NCI-H2171 (cell line): ENCODE measurements at places on chromosomes 1 and 21.

DNA sequence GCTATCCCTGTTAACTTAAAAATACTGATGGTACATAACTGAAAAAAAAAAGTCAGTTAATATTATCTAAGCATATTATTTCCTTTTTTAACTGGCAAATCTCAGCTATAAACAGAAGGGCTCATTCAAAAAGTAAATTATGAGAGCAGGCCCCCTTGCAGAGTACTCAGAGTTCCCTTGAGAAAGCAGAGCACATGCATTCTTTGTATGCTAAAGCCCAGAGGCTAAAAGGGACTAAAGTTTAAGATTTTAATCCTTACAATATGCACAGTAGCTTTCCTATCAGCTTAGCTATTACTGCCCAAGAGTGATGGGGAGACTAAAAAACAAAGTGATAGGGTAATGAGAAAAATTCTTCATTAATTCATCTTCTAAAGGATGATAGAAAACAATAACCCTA, 18.5 kb downstream of the SLC16A1 start:
- no peak for DNase-seq

DNA sequence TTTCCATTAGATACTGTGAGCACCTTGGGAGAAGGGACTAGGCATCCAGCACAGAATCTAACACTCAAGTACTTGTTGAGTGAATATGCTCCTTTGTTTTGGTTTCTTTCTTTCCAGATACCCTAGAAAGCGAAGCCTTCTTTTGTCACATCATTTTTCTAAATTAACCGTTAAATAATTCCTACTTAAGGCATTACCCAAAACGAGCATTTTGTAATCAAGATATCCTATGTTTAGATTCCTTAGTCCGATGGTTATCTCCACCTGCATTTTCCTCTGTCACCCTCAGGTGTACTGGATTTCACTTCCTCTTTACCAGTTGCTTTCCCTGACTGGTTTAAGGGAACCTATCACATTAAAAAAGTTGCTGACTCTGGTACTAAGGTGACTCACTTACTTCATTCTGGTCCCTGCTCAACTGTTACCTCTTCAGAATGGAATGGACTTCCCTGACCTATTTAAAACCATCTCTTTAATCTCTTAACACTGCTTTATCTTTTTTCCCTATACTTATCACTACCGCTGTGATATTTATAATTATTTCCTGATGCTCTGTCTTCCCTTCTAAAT, 3.2 kb downstream of the B3GALNT2 start:
- DNase-seq = no peak

GRCh38 chr1:28830814-28831213, 18.8 kb downstream of the OPRD1 start:
- peak; percentile 81 for DNase-seq

- DNase-seq = no peak
Measured at GRCh38 chr1:230858918-230859729, 9.2 kb downstream of the C1orf198 start.

- no peak for DNase-seq
Measured at GRCh38 chr1:21655748-21656147, 13.4 kb downstream of the RAP1GAP start.

- DNase-seq = no peak
Measured at GRCh38 chr1:242201090-242201489, 202.2 kb upstream of the MAP1LC3C start.

- peak; percentile 32 for DNase-seq
Measured at GRCh38 chr1:111739925-111740765, 950 bp upstream of the INKA2 start.

DNA sequence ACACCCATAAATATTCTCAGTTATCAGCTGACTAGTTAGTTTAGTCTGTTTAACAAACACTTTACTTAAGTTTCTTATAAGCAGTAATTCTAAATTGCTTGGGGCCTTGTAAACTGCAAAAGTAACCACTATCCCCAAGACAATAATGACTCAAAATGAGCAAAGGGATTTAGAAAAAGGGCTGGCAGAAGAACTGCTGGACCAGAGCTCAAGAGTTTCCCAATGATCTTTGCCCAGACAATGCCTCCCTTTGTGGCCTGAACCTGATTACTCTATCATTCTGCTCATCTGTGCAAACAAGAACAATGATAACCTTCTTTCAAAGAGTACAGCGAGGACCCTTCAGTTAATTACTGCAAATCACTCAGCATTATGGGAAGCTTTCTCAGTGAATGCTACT, 123.5 kb downstream of the TIAM1 start:
- no peak for DNase-seq

DNA sequence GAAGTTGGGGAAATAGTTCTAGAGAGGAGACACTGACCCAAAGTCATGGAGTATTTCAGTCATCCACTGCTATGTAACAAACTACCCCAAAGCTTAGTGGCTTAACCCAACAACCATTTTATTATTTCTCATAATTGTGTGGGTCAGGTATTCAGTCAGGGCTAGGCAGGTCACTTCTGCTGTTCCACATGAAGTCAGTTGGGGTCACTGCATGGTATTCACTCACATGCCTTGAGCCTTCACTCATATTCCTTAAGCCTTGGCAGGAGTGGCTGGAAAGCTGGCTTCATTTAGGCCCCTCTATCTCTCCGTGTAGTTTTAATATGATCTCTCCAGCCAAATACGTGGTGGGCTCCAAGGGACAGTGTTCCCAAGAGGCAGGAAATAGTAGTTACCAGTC, 17.5 kb upstream of the RNF11 start:
- no peak for DNase-seq

DNA sequence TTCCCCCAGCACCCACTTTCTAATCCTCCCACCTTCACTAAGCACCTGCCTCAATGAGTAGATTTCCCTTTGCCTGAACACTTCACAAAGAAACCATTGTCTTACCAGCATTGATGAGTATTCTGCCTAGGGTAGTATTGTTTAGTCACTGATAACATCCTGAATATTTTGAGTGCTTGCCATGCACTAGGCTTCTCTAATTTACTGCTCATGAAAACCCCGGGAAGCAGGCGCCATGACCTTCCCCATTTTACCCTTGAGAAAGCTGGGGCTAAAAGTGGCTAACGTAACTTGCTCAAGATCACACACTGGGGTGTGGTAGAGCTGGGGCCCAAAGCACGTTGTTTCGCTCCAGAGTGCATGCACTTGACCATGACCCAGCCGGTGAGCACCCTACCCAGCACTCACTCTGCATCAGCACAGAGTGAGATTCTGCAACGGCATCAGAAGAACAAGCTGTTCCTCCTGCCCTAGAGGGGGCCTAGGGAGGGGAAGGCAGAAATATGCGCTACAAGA, 10.6 kb upstream of the F3 start:
- DNase-seq = no peak

GRCh38 chr1:54335011-54335754, 71.0 kb downstream of the SSBP3 start:
- DNase-seq = no peak

DNA sequence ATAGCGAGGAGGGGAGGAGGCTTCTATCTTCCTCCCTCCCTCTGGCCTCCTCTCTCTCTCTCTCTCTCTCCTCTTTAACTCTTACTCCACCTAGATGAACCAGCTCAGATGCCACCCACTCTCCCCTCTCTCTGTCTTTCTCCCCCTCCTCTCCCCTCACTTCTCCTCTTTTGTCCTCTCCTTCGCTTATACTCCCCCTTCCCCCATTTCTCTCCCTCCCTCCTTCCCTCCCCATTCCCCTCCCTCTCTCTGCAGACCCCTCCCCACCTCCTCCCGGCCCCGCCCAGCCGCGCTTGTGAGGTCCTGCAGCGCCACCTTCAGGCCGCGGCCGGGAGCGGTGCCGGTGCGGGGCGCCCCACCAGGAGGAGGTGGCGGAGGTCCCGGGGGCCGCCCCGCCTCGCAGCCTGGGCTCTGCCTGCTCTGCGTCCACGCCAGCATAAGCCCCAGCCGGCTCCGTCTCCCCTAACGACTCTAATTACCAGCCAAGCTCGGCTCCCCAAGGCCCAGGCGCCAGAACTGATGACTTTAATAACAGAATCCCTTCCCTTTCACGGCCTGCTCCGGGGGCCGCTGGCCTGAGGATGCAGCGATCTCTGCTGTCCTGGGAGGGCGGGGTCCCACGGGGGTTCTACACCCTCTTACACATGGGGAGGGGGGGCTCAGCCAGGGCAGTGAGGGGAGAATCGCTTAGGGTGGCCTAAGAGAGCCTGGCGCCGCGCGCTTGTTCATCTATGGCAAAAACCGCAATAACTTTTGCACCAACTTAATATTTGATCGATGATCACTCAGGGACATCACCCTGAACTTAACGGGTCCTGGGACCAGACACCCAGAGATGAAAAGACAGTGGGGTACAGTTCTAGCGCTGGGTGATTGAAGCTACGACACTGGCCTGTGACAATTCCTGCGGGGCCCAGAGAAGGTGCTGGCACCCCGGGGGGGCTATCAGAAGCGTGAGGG, 637.3 kb downstream of the MATN1 start:
- peak; percentile 75 for DNase-seq

- DNase-seq = no peak
Measured at GRCh38 chr1:237016626-237017025, 12.4 kb upstream of the MT1HL1 start.

DNA sequence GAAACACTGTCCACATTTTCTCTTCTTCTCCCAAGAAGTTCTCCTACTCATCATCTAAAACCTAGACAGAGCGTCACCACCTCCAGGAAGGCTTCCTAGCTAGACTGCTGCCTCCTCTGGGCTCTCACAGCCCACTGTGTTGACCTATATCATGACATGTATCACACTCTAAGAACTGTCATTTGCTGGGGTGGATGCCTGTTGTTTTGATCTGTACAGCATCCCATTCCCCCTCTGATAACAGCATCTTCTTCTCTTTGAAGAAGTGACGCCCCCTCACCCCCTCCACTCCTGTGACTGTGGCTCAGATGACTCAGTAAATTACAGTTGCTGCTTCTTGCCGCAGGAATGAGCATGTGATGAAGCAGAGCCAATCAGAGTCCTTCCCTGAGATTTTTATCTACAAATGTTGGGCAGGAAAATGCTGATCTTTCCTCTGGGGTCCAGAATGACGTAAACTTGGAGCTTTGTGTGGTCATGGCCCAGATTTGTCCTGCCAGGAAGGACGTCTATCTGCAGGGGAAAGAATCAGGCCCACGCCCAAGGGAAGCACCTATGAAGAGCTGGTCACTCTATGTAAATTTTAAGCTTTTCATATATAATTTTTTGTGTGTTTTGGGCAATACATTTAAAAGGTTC, 28.0 kb upstream of the FOXO6 start:
- no peak for DNase-seq
